Myocyte (in vitro differentiated cells): ENCODE measurements at places on chromosomes 1 and 21. TPM values are rescaled to one million over a fixed set of nuclear protein-coding genes. Genes with fewer than 3 reads are reported as not detected.

DNA sequence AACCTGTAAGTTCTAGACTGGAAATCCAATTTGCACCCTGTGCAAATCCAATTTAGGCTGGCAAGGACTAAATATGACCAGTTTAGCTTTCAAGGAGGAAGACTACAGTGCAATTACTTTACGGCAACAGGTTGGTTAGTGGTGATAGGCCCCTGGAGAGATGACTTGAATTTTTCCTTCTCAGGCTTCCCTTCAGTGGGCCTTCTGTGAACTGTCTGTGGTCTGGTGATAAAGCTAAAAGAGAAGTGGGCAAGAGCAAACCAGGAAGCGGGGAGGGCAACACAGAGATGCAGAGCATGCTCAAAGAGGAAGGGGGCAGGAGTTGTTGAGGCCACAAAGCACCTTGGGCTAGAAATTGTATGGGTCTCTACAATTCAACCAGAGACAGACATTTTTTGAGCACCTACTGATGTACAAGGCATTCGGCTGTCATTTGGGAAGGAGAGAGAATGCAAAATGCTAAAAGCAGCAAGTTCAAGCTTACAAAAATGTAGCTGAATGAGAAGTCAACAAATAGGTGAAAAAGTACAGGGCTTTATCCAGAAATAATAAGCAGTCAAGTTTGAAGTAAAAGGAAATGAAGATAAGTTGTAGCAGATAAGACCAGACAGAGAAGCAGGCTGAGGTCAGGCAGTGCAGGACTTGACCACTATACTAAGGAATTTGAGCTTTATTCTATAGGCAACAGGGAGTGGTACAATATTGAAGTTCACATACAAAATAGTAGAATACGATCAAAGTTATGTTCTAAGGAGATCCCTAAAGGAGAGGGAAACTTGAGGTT, 23.9 kb downstream of the INPP5B start:
- DNase-seq, result no peak

GRCh38 chr1:37761416-37762095, 3.4 kb downstream of the EPHA10 start:
- DNase-seq, result no peak

- peak; percentile 31 for DNase-seq
These were observed 96.7 kb downstream of the DYRK1A start for GRCh38 chr21:37463083-37463801.

GRCh38 chr1:18282851-18283600, 175.4 kb downstream of the IGSF21 start:
- DNase-seq, result no peak

- DNase-seq, result no peak
These were observed 2.8 kb downstream of the AIRE start for GRCh38 chr21:44288251-44289110.

DNA sequence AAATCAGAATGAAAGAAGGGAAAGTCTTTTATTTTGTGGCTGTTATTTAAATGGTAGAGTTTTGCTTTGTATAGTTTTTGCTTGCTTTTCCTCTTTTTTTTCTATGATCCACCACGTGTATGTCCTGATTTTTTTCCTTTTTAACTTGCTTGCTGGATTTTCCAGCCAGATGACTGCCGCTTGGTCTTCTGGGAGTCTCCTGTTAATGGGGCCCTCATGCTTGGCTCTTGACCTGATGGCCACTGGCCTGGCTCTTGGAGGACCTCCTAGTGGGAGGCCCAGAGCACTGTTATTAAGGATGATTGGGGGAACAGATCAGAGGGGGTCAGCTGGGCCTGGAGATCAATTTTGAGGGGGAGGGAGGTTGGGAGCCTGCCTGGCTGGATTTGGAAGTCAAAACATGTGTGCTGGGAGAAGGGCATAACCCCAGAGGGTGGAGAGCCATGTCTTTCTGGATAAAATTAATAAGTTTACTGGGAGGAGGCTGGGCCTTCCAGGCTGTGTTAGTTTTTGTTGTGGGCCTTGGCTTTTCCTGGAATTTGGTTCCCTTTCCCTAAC, 1.2 kb downstream of the FGGY start:
- no peak for DNase-seq

GRCh38 chr1:53583021-53583867, 124.0 kb downstream of the DMRTB1 start:
- no peak for DNase-seq

DNA sequence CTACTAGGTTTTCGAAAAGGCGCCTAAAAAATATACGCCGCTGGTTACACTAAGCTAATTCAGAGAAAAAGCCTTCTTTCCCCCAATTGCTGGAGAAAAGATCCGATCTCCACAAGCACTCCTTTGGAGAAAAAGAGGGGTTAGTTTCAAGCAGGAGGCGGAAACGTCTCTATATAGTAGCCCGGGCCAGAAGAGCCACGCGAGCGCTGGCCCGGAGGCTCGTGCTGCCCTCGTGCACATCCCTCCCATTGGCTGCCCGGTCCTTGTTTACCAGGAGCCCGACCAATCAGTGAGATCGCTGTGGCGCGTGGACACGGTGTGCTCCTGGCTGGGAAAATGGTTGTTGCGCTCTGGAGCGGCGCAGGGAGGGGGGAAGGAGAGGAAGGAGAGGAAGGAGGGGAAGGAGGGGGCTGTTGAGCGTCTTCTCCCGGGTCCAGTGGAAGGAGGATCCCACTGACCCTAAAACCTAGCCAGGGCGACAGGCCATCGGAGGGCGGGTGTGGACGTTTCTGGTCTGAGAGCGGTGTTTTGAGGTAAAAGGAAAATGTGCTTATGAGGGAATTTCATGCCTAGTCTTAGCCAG, at the start of gene TXNIP:
Gene TXNIP (minus strand): TSS at position 147 of the 583 bp plus-strand sequence. CDS start 313 bp downstream, outside the sequence.
- DNase-seq, result peak; percentile 100

GRCh38 chr21:33642896-33643657, 776 bp downstream of the ITSN1 start:
- peak; percentile 51 for DNase-seq

DNA sequence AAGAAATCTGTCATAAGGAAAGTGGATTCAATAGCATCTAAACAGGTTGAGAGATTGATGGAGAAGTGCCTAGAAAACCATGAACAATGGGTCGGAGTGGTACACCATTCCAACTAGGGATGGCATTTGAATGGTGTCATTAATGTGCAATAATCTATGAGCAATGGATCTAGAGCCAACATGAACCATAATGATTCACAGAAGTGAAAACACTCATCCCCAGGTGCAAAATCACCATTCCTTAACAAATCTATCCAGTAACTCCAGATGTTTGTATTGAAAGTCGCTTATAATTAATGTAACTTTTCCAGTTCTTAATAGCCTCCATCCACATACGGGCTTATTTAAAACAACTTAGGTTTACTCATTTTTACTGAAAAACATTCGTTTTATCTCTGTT, 201.3 kb upstream of the ADGRL4 start:
- no peak for DNase-seq

- no peak for DNase-seq
These were observed 13.2 kb upstream of the EXO5 start for GRCh38 chr1:40495315-40495903.

GRCh38 chr1:153985941-153986761, at the start of gene RAB13:
RAB13 (minus strand) TSS chr1:153986339; CDS start chr1:153986236, 103 bp downstream.
- DNase-seq, result peak; percentile 88

- DNase-seq, result peak; percentile 89
These were observed 123.0 kb upstream of the PTBP2 start for GRCh38 chr1:96598416-96599168.

GRCh38 chr1:245673881-245674414, 519.2 kb downstream of the KIF26B start:
- DNase-seq, result no peak

GRCh38 chr1:228400692-228401454, 5.8 kb downstream of the TRIM11 start:
- no peak for DNase-seq

DNA sequence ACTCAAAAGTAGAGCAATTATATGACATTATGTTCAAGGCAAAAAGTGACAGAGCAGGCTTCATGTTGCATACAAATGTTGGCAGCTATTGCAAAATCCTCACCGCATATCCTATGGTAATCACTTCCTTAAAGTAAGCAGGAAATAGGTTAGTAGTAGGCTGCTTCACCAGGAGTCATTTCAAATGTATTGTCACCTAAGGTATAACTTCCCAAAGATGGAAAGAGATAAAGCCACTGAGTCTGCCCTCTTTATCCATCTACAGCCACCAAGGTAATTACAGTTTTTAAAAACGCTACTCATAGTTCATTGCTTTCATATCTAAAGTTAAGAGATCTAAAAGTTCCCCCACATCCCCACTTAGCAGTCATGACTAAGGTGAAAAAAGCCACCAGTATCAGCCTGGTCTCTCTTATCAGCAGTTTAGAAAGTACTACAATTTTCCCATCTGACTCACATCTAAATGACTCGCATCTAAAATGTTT, 31.6 kb upstream of the UBE2U start:
- no peak for DNase-seq

- no peak for DNase-seq
These were observed 14.1 kb downstream of the TNFRSF1B start for GRCh38 chr1:12180903-12181302.

DNA sequence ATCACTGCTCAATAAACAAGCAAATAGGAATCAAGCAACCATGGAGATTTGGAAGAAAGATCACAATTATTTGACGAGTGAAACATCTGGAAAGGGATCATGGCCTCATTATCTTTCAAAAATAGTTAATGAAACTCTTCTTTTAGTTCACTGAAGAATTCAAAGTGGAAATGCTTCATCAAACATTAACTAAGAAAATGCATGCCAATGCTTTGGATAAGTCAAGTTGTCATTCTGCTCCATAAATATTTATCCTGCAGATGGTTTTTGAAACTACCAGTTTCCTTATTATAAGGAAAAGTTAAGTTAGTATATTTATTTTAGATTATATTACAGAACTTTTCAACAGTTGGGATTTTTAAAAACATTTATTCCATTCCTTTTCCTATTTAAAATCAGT, 206.5 kb upstream of the ADGRL2 start:
- DNase-seq, result no peak

GRCh38 chr1:91736146-91736714, 149.7 kb downstream of the TGFBR3 start:
- DNase-seq, result no peak

GRCh38 chr1:235079443-235080296, 49.0 kb downstream of the TOMM20 start:
- peak; percentile 55 for DNase-seq

DNA sequence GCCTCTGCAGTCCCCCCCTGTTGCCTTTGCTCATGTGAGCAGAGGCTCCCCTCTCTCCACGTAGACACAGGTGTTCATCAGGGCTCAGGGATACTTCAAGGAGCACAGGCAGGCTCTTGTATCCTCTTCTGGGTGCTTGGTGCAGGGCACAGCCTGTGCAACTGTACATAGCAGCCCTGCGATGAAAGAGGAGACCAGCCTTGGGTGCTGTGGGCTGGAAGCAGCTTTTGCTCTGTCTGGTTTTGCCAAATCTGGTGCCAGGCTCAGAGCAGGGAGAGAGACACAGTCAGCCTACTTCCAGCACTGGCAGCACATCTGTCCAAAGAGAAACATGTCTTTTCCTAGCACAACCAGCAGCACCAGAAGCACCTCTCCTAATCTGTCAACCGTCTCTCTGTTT, 132.1 kb downstream of the ETS2 start:
- no peak for DNase-seq

GRCh38 chr21:40733024-40733397, 113.9 kb downstream of the DSCAM start:
- DNase-seq, result no peak

GRCh38 chr1:62131093-62131725, 63.4 kb upstream of the L1TD1 start:
- peak; percentile 72 for DNase-seq

DNA sequence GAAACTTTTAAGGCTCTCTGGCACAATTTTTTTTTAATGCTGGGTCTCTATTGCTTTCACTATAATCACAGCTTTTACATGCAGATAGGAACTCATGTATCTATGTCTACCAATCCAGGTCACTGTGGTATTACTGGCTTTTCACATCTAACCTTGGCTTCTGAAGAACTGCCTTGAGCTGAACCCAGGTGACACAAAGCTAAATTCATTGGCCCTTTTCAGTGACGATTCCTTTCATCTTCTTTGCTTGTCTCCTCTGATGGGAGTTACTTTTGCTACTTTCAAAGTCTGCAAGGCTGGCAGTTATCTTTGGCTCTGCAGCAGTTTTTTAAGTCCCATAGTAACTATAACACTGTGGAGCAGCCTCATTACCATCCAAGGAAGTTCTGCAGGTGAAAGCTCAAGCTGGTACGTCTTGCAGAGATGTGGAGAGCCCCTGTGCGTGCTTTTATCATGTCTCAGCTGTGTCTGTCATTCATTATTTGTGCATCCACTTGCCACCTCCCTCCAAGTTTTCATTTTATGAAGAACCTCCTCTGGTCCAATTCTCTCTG, 364.3 kb downstream of the VAV3 start:
- no peak for DNase-seq

DNA sequence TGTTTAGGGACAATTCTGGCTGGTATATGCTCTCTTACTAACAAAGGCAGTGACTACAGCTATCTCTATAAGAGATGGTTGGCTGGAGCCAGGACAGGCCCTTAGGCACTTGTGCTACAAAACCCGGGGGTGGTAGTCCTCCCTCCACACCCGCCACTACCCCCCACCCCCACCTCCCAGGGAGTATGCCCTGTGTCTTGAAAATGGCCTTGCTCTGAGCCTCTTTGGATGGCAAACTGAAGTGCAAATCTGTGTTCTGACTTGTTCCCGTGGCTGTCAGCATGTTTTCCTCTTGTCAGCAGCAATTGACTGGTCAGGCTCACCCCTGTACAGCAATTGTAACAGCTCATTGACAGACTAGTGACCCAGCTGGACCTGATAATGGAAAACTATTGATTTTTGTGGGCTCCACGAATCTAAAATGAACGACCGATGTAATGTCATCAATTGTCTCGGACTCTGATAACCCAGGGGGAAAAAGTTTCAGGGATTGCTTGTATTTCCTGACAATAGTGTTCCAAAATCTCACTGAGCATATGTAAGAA, 139.4 kb upstream of the BARHL2 start:
- no peak for DNase-seq

- no peak for DNase-seq
These were observed 68.7 kb upstream of the VAMP3 start for GRCh38 chr1:7702365-7702764.

GRCh38 chr1:199102239-199102638, 463.4 kb downstream of the PTPRC start:
- DNase-seq, result no peak

DNA sequence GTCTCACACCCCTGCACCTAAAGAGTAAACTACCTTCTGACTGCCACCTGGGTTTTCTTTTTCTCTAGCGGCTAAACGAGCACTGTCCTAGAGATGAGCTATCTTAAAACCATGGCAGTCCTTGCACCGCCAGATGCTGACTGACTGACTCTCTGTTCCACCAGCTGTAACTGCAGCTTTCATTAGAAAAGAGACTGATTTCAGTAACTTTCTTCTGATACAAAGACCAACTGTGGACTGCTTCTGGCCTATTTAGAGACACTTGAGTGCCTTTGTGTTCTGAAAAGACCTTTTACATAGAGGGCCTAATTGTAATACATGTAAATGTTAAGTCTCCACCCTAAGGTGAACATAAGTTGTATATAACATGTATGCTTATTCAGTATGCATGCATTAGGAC, 152.5 kb downstream of the DISC1 start:
- DNase-seq, result no peak

- no peak for DNase-seq
These were observed 207.5 kb upstream of the SAMSN1 start for GRCh38 chr21:14753466-14754258.

COL8A2 gene
- 3.2 and 3.9 TPM in 2 replicates for total RNA-seq

CDC20 gene
- 0.68 and 2.0 TPM in 2 replicates for total RNA-seq

NBPF15 gene
- 20.8 and 27.0 TPM in 2 replicates for total RNA-seq

BSND gene
- not detected in 2 replicates for total RNA-seq

CLEC20A gene
- total RNA-seq, result not detected in 2 replicates

ATP1A2 gene
- total RNA-seq, result 28.2 and 60.4 TPM in 2 replicates

SELP gene
- not detected in 2 replicates for total RNA-seq

VHLL gene
- not detected in 2 replicates for total RNA-seq
